ENCODE measurements at places on chromosomes 5 and 9.

DNA sequence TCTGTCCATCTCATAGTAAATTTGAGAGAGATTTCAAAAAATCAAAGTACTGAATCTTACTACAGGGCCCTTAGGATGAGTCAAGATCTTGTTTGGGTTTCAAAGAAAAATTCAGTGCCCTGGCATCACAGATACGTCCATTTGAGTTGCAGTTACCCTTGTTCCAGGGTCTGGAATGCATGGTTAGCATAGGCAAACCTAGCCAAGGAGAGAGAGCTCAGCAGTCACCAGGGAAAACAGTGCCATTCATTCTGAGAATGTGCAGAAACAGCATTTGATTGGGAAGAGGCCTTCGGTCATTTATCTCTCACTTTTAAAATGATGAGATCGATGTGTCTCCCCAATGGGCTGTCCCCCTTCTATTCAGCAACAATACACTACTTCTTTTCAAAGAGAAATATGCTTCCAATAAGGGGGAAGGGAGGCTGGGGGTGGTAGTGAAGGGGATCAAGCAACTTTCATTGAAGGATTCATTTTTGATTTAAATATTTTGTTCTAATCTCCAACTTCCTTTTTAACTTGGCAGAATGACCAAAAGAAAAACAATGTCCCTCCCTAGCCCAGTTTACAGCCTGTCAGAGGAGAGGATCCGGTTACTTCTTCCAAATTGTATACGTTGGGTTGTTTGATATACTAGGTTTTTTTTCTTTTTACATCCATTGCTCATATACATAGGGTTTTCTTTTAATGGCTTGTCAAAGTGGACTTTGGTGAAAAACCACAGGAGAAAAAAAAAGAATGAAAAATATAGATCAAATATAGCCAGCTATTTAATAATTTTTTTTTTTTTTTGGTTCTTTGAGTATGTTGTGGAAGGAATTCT lies 491.1 kb downstream of the CCDC171 start:
- no peak for DNase-seq

GRCh38 chr5:180154821-180155364 lies 54.1 kb downstream of the RASGEF1C start:
- no peak for DNase-seq

DNA sequence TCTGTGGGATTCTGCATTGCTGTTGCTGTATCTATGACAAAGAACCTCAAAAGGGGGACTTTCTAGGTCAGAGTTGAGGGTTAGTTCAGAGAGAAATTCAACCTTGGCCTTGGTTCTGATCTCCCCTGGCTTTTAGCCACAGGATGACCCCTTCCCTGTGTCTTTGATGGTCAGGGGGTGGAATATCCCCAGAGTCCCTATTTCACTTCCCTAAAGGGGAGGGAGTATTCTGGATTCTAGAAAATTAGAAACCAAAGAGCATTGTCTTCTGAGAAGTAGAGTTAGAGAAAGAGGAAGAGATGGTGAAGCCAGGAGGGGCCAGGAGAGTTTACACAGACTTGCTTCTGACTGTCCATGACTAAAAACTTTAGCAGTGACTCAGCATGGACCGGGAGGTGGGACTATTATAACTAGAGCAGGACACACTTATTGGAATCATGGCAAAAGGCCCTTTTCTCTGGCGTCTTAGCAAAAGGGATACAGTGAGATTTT lies 56.2 kb upstream of the LPAR1 start:
- no peak for DNase-seq

GRCh38 chr9:135392511-135392910 lies 87.1 kb upstream of the PPP1R26 start:
- no peak for DNase-seq

DNA sequence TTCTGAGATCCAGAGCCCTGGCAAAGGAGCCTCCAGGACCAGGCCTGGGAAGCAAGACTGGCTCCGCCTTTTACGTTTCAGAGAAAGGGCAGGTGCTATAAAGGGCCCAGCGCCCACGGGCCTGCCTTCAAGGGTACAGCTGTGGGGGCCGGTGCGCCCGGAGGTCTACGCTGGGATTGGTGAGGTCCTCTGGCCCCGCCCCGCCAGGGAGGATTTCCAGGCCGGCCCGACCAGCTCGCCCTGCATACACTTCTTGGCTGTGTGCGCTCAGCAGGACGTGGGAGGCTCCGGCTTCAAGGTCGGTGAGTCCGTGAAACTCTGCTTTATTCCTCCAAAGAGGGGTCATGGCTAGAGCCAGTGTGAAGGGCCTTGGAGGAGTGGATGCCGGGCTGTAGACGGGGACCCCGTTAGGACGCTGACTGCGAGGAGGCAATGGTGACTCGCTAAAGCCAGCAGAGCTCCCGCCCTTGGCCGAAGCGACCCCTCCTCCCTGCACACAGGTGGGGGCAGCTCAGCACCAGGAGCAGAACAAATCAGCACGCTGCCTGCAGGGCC lies at the start of gene CKMT2:
Gene CKMT2 (plus strand): TSS at position 243 of the 555 bp plus-strand sequence. CDS start 17,811 bp downstream, outside the sequence.
- DNase-seq: no peak

DNA sequence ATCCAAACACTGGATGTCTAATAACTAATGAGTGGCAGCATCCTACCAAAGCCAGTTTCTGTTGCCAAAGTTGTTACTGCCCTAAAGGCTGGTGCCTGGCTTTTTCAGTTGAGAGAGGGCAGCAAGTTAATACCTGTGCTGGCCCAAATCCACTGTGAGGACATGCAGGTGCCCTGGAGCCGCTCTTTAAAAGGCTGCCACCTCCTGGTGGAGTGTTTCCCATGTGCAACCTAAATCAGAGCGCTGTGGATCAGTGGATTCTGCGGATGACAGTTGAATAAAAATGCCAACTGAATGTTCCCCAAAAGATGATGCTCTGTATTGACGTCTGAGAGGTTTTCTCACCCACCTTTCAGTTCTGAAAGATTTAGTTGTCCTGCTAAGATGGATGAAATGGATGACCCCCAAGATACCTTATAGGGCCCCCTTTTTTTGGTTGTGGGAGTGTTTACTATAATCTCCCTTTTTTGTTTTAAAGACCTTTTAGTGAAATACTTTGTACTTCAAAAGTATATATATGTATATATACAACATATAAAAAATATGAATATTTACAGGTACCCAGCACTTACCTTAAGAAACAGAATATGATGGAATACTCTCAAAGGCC lies 146.4 kb downstream of the EGFLAM start:
- DNase-seq: no peak

DNA sequence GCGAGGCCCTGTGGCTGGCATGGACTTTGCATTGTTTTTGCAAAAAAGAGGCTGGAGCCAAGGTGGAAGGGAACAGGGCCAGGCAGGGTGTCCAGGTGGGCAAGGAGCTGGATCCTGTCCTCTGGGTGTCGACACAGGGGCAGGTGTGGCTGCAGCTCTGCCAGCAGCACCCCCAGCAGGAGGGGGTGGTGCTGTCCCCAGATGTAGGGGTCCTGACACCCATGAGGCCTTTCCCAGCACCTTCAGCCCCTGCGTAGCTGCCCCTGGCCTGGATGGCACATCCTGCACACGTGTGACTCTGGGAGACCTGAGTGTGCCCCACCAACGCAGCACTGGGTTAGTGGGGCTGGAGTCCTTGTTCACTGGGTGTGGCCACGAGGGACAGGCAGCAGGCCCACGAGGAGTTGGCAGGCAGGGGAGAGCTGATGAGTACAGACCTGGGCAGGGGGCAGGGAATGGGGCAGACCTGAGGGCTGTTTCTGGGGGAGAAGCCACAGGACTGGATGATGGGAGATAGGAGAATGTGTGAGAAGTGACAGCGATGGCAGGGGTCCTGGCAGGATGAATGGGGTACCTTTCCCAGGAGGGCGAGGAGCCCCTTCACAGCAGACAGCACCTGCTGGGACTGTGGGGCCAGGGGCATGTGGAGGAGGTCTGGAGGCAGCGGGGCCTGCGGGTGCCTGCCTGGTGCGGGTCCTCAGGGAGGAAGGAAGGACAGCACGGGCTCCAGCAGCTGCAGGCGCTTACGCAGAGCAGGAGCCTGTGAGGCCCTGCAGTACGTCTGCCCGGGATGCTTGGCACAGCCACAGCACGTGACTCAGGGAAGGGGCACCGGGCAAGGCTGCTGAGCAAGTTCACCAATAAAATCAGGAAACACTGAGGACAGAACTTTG lies 3.6 kb upstream of the RASGEF1C start:
- DNase-seq: no peak

DNA sequence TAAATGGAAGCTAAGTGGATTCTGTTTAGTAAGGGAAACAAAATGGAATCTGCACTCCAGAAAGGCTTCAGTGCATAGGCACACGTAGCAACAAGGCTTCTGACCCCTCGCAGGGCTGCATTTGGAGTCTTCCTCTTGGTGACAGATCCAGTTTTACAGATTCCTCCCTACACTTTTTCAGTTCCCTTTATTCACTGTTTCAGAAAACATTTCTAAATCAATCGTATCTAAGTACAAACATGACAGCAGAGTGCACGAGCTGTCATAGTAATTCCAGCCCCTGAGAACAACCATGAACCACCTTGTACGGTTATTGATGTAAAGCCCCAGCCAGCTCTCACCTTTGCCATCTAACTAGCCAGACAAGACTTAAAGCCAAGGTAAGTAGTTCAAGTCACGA lies 491.6 kb downstream of the SEMA5A start:
- DNase-seq: no peak

- DNase-seq: no peak
Measured at GRCh38 chr9:136551401-136552116, 5.7 kb upstream of the NOTCH1 start.

GRCh38 chr9:110276781-110277180 lies 20.5 kb upstream of the TXN start:
- DNase-seq: no peak

- no peak for DNase-seq
Measured at GRCh38 chr5:121949885-121950284, 11.9 kb upstream of the SRFBP1 start.

- no peak for DNase-seq
Measured at GRCh38 chr9:113454914-113455761, 8.4 kb upstream of the RGS3 start.

- DNase-seq: no peak
Measured at GRCh38 chr5:61139094-61139873, 23.0 kb downstream of the SMIM15 start.

DNA sequence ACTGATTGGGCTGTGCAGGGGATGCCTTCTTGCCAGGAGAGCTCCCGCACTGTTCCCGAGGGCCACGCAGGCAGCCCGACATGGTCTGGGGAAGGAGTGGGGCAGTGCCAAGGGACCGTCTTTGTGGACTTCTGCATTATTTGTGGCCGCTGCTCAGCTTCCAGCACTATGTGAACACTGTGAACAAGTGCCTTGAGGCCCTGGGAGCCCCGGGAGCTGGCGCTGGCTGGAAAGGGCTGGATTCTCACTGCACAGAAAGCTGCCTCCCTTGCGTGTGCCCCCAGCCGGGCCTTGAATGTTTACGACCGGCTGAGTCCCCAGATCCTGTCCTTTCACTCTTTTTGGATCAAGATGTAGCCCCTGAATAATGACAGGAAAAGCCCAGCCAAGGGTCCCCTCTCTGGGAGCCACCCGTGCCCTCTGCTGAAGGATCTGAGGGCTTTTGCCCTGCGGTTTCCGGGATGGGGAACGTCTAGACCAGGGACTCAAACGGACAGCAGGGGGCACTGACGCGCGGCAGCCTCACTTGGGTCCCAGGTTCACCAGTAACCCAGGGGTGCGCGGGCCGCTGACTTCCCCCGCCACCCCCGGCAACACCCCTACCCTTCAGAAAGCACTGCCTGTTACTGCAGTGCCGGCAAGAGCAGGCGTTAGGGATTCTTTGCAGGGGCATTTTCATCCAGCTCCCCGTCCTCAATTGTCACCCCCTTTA lies 98.9 kb upstream of the FCN2 start:
- no peak for DNase-seq
